ENCODE measurements at places on chromosomes 16 and 17.

GRCh38 chr17:74214484-74215341 lies 1.3 kb downstream of the TTYH2 start:
- no peak for DNase-seq

- no peak for DNase-seq
Measured at GRCh38 chr17:61345825-61346666, 53.6 kb upstream of the TBX2 start.

- DNase-seq: peak; percentile 13
Measured at GRCh38 chr17:77891602-77892001, 66.9 kb upstream of the TNRC6C start.

DNA sequence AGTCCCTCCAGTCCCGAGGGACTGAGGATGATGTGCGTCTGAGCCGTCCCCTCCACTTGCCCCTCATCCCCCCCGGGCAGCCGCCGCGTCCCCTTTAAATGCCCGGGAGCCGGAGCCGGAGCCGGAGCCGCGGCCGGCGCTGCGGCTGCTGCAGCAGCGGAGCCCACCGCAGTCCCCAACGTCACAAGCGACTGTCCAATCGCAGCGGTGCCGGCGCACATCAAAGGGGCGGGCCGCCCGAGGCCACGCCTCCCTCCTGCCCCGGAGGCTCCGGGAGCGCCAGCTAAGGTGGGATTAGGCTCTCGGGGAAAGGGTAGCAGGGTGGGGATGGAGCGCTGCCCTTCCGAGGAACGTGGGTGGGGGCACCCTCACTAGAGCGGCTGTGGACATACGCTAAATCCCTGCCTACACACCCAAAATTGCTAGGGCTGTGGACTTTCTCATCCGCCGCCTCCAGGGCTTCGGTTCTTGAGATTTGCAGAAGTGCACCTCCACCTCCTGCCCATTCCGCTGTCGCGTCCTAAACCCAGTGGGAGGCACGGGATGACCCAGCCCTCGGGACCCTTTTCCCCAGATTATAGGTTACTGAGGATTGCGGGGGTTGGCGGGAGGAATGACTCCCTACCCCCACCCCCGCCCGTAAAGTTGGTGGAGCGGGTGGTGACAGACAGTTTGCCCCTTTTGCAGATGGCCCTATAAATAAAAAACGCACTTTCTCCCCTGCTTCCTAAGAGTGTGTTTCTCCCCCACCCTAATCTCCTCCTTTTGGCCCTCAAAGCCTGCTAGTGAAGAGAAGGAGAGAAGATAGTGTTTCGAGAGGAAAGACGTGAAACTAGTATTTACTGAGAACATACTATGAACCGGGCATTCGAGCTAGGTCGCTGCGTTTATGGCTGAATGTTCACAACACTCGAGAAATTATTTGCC lies at the start of gene PHOSPHO1:
Gene PHOSPHO1 (minus strand): TSS at position 152 of the 927 bp plus-strand sequence. CDS start 4,096 bp downstream, outside the sequence.
- DNase-seq: peak; percentile 89

DNA sequence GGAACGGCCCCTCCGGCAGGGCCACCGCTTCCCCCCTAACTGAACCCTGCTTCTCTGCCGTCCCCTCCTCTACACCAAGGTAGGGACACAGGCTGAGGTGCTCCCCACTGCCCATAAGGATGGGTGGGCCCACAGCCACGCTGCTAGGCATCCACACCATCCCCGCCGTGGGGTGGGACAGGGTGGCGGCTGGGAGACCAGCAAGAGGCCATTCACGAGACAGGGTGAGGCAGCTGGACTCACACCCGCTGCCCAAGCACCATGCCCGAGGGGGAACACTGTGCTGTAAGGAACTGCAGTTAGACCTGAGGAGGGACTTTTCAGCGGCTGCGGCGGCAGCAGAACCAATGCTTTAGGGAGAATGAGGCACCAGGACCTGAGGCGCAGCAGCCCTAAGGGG lies 47.5 kb upstream of the RRN3 start:
- DNase-seq: no peak

DNA sequence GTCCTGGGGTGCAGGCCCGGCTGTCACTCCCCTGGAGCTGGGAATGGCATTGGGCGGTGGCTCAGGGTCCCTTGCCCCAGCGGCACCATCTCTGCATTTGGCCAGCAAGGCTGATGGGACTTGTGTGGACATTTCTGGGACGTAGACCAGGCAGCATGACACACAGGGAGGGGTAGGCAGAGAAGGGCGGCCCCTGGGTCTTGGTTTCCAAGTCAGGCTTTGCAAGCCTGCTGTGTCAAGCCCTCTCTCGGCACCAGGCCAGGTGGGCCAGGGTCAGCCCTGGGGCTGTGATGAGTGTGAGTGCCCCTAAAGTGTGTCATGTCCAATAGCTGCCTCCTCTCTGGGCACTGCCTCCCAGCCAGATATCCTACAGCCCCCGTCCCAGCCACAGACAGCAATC lies 335.2 kb downstream of the SEC14L1 start:
- DNase-seq: no peak

GRCh38 chr17:12118617-12119016 lies 97.9 kb downstream of the MAP2K4 start:
- DNase-seq: no peak

- peak; percentile 77 for DNase-seq
Measured at GRCh38 chr17:73192894-73193701, at the start of gene COG1. COG1 (plus strand) TSS chr17:73193055; CDS start chr17:73193070, 15 bp downstream.

- DNase-seq: no peak
Measured at GRCh38 chr17:4487820-4488716, 10.6 kb upstream of the SPNS2 start.

DNA sequence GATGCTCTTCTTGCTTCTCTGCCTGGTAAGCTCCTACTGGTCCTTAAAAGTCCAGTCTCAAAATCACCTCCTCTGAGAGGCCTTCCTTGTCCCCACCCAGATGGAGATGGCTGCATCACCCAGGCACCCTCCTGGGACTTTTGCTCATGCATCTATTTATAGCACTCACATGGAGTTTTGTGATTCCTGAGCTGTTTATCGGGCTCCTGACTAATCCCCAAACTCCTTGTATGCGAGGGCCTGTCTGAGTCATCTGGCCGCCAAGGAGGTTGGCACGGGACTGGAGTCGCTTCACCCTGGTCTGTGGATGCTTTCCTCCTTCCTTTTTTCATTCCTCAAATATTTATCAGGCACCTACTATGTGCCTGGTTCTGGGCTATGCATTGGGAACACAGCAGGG lies 2.3 kb upstream of the MAP2K3 start:
- DNase-seq: no peak

- no peak for DNase-seq
Measured at GRCh38 chr16:9152649-9153501, 61.4 kb downstream of the HAPSTR1 start.

DNA sequence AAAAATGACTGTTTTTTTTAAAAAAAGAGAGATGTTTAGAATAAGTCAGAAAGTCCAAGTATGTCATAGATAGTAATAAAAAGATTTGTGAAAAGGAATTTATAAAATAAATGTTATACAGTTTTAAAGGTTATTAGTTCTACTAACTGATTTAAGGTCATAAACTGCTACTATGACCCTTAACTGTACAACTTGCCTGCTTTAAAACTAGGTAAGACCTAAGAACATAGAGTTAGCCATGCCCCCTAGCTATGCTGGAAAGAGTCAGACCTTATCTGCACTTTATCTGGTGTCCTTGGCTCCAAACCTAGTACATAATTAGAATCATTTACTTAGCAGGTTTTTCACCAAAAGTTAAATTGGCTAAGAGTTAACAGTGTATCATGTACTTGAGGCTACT lies 23.5 kb upstream of the SLC6A2 start:
- no peak for DNase-seq

DNA sequence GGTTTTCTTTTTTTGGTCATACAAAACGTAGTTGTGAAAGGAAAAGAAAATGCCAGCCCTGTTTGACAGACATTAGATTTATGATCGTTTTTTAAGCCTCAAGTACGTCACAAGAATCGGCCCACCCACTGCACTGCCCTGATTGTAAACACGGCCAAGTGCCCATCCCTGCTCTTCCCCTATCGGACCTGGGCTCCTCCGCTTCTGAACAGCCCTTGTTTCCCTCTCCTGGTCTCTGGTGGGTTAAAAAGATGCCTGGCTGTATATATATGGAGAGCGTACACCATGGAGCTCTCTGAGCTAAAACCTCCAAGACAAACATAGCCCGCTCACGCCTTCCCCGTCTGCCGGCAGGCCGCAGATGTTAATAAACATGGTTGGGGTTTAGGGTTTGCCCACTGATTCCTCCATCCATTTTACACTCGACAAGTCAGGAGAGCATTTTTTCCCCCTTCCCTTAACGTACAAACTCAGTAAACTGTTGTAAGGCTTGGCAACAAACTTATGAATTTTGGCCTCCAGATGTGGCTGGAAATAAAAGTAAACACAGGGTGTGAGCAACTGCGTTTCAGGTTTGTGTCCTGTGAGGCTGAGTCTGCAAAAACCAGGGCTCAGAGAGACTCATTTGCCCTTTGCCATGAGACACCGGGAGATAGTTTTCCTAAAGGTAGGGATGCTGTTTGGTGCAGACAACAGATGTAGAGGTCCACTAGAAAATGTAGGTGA lies 325.9 kb downstream of the SOX9 start:
- no peak for DNase-seq

GRCh38 chr17:17421346-17422216 lies 55.2 kb upstream of the MED9 start:
- DNase-seq: no peak

DNA sequence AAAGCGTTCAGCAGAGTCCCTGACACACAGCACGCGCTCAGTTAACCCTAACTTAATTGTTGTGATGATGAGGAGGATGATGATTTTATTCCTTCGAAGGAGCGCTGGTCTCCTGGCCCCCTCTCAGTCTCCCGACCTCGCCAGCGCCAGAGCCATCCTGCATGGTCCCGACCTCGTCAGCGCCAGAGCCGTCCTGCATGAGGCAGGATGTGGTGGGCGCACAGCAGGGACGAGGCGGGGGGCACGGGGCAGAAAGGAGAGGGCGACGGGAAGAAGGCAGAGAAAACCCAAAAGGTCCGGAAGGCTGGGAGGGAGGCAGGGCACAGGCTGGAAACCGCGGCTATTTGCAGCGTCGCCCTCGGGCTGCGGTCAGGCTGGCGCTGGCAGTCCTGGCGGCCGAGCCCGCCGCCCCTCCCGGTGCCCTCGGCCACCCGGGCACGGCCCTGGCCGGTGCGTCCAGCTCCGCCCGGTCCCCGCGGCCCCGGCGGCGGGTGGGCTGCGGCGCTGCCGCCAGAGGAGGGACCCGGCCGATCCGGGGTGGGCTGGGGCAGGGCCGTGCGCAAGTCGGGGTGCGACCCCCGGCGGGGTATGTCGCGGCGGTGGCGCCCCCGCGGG lies 3.0 kb upstream of the TAC4 start:
- no peak for DNase-seq

- no peak for DNase-seq
Measured at GRCh38 chr16:90072442-90073105, 4.6 kb downstream of the PRDM7 start.

DNA sequence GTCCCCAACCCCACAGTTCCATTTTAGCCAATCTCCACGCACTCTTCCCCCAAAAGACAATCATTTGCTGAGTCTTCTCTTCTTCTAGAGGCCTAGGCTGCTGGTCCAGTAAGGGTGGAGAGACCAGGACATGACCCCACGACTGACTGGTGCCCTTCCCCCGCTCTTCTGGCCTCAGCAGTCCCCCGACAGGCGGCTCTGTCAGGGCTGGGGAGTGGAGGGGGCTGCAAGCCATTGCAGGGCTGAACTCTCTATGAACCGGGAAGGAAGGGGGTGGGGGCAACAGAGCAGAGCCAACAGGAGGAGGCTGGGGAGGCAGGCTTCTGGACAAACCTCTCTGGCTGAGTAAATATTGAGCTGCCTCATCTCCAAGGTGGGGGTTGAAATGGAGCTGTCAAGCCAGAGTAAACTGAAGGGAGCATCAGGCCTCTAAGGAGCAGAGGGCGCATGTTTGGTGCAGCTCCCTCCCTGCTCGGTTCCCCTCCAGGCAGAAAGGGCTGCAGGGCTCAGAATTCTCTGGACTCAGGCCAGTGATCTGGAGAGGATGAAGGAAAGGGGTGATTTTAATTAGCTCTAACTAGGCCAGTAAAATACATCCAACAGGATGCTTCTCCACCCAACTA lies 8.7 kb downstream of the HOXB1 start:
- DNase-seq: no peak

DNA sequence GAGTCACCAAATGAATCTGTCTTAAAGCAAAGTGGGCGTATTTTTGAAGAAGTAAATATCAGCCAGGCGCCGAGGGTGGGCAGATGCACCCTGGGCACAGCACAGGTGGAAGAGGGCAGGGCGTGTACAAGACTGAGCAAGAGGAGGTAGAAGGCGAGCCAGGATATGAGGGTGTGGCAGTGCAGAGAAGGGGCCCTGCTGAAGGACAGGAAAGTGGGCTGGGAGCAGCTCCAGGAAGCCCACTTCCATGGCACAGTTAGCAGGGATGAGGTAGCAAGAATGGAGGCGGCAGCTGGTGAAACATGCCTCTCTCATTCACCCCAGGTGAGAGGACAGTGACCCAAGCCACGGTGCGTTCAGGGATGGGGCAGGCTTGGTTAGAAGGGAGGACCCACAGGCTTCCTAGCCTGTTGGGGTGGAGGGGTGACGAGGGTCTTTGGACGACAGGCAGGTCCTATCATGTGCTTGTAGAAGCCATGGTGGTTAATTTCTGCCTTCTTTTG lies 149.3 kb downstream of the CLEC16A start:
- DNase-seq: no peak

DNA sequence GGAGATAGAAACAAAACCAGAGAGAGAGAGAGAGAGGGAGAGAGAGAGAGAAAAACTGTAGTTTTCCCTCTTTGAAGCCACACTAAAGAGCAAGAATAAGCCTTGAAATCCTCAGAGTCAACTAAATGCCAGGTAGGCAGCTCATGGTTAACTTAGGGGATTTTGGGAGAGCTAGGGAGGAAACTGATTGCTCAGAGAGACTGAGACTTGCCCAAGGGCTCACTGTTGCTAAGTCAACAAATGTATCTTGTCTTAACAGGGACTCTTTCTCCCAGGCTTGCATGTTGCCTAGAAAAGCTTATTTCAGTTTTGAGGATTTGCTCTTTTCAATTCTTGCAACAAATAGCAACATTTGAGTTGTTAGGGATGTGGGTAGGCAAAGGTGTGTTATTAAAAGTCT lies 4.5 kb upstream of the SLC5A11 start:
- DNase-seq: no peak

DNA sequence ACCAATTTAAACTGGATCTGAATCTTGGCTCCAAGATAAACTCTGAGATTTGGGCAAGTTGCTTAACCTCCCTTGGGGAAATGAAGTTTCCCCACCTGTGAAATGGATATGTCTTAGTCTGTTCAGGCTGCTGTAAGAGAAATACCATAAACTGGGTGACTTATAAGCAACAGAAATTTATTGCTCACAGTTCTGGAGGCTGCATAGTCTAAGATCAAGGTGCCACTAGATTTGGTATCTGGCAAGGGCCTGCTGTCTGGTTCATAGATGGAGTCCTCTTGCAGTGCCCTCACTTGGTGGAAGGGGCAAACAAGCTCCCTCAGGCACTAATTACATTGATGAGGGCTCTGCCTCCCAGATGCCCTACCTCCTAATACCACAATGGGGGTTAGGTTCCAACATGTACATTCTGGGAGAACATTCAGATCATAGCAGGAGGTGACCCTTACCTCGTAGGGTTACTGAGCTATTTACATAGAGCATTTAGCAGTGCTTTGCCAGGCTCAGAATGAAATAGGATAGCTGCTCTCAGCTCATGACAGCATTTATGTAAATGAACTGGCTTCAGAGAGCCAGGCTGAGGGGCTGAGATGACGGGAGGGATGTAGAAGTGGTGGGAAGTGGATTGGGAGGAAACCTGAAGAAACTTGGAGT lies 83.9 kb downstream of the SPECC1 start:
- no peak for DNase-seq

GRCh38 chr17:83091257-83092141 lies 12.1 kb downstream of the METRNL start:
- DNase-seq: no peak

- no peak for DNase-seq
Measured at GRCh38 chr17:36932694-36933511, 4.4 kb upstream of the LHX1 start.

All from activated T-cell treated with anti-CD3 and anti-CD28 coated beads, Interleukin-2, amount 50 U/mL, for 1 hour (primary cell).